ENCODE measurements at places on chromosomes 1 and 21.

DNA sequence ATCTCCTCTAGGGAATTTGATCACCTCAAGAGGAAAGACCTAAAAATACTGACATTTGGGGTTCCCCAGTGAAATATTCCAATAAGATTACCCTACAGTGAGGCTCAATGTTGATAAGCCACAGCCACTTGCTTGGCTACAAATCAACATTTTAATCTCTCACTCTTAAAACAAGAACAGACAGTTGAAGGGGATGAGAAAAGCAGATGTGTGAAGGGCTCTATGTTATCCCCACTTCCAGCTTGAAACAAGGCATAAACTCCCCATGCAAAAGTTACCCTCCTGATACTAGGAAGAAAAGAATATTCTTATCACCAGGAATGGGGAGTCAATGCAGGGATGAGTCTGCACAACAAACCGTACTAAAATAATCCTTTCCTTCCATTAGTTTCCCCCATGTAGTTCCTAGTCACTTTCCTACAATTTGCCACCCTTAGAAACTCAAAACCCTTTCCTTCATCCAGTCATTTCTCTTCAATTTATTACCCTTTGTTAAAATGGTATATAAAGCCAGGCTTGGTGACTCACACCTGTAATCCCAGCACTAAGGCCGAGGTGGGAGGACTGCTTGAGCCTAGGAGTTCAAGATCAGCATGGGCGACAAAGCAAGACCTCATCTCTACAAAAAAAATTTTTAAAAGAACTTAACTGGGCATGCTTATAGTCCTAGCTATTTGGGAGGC lies 29.5 kb downstream of the LPGAT1 start:
- DNase-seq = no peak

- DNase-seq = no peak
These were observed 23.7 kb upstream of the CLIC4 start for GRCh38 chr1:24721533-24721932.

DNA sequence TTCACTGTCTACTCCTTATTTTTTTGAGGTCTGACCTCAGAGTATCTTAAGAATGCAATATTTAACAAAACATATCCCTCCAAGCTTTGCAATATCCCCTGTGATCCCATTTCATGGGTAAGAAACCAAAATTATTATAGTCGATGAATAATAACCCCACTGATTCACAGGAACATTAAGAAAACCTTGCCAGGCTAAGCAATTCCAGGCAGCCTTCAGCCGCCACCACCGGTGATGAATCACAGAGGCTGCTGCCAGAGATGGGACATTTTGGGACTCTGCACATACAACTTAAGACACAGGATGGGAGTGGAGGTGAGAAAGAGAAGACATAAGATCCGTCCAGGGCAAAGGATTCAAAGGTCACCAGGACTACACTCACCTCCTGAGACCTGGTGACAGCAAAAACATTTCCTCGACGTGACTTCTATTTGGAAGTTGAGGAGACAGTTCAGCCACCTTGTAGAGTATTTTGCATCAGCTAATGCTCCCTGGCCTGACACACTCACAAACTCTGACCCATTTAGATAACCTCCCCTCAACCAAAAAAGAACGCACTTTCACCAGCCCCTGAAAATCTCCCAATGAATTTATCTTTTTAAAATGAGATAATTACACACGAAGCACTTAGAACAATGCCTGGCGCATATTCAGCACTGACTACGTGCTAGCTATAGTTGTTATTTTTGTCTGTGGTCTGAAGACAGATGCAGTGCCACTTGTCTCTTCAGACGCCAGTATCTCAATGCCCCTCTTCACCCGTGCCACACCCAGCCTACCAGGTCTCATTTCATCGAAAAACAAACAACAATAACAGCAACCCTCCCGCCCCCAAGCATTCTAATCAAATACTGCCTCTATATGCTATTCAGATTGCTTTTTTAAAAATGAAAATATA lies 17.8 kb upstream of the OVAAL start:
- DNase-seq = no peak

GRCh38 chr1:227887697-227888403 lies 59.9 kb downstream of the WNT9A start:
- DNase-seq = peak; percentile 52

- no peak for DNase-seq
These were observed 104.9 kb upstream of the EDN2 start for GRCh38 chr1:41589395-41589794.

DNA sequence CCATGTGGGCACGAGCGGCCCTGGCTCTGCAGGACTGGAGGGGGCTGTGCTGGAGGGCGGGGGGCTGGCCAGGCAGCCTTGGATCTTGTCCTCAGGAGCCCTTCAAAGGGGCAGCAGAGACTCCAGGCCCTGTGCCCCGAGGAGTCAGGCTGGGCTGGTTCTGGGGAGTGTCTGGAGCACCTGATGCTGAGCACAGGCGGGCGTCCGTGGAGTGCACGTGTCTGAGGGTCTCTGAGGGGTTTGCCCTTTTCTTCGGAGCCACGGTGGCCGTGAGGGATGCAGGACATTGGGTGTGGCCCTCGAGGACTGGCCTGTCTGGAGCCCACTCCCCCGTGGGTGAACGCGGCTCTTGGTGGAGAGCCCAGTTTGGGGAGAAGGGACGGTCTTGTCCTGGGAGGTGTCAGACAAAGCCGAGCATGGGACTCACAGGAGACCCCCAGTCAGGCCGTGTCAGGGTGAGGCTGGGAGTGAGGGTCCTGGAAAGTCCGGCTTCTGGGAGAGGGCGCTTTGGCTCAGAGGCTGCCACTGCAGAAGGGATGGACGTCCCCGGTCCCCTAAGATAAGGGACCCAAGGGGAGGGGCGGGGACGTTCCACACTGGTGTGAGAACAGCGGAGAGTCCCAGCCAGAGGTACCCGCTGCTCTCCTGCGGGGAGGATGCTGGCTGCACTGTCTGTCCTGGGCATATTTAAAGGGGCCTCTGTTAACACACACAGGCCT lies 60.8 kb downstream of the COL18A1 start:
- DNase-seq = no peak

GRCh38 chr1:111320066-111320879 lies 29.6 kb downstream of the CHIA start:
- DNase-seq = no peak

DNA sequence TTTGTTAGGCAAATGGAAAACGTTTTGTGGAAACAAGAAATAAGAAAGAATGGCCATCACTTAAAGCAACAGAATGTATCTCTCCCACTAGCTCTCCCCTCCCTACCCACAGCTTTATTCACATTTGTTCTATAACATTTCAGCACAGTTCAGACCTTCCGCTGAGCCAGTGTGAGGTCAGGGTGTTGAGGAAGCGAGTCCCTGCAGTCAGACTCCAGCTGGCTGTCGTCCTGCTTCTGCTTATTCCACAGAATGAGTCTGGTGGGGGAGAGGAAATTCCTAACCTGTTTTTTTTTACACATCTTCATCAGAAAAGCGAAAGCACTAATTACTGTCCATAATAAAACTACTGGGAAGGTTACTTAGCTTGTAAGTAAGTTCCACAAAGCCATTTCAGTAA lies 39.0 kb downstream of the MRPL39 start:
- no peak for DNase-seq

DNA sequence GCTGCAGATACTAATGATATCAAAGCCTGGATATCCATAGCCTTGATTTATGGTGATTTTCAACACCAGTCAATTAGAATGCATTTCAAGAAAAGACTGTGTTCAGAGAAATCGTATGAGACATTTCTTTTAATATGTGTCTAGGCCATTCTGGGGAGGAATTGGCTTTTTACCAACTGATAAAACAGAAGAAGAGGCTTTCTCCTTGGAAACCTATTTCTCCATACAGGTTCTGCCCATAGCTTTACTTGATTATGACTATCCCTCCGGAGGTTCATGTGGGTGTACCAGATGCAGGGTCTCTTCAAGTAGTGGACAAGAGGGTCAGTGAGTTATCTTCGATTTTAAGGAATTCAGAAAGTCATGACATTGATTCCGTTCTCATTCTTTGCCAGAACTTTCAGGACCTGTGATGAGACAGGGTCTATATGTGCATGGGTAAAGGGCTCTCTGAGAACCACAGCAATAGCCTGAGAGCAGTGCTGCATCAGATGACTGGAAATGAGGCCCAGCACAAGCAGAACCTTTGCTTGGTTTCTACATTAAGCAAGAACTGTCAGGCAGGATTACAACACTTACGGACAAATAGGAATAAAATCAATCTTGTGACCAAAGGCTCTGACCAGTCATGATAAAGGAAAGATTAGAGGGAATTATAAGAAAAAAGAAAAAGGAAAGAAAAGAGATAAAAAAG lies 263.7 kb upstream of the SGIP1 start:
- no peak for DNase-seq

DNA sequence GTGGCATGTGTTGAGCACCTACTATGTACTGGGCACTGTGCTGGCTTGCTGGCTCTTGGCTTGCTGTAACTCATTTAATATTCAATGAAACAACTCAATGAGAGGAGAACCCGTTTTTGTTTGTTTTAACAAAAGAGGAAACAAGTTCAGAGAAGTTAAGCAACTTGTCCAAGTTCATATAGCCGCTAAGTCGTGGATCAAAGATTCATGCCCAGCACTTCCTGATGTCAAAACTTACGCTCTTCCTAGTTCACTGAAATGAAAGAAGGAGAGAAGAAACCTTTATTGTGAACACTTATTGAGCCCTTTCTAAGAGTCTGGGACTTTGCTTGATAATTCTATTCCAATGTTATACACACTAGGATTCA lies 475.9 kb downstream of the PTPRU start:
- no peak for DNase-seq

DNA sequence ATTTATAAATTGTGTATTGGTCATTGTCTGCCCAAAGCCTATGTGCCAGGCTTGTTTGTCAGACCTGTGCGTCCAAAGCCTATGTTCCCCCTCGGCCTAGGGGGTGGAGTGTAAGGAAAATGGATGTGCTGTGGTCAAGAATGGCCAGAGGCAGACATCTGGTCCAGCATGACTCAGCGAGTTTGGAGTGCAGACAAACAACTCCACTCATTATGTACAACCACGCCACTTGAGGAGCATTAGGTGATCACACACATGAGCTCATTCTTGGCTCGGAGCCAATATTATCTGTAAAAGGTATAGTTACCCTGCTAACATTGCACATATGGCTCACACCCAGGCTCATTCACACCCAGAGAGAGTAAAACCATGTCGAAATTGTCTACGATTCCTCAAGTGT lies 1047.6 kb upstream of the ADGRL4 start:
- no peak for DNase-seq

DNA sequence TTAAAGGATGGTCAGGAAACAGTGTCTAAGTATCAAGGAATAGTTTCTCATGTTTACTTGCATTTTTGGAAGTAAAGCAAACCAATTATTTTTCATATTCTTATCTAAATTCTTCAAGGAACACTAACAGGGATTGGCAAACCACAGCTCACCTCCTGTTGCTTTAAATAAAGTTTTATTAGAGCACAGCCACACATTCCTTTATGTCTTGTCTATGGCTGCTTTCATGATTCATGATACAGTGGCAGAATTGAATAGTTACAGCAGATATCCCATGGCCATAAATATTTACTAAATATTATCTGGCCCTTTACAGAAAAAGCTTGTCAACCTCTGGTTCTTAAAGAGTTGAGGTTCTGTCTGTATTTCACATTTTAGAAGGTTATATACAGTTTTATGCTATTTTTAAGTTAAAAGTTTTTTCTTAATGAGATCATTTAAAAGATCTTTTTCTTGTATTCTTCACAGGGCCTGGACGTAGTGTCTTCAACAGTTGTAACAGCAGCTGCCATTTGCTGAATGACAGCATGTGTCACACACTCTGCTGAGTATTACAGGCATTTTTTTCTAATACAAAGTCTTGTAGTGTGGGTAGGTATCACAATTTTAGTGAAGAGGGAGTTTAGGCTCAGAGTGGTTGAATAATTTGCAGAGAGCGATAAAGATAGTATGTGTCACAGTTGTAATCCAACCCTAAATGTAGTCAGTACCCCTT lies 2.6 kb downstream of the ZNF691 start:
- DNase-seq = no peak

DNA sequence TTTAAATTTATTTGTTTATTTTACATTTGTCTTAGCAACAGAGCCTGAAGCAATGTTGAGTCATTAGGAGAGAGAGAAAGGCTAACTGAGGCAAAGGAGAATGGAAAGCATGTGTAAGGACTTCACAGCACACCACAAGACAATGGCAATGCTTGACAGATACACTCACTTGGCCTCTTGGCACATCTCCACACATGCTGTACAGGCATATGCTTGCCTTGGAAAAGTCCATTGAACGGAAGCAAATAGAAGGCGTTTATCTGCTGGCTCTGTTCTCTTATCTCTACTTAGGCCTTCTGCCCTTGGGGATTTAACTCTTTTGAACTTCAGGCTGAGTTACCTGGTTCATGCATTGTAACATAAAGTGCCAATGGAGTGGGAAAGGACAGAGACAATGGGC lies 262.2 kb upstream of the POU3F1 start:
- no peak for DNase-seq

DNA sequence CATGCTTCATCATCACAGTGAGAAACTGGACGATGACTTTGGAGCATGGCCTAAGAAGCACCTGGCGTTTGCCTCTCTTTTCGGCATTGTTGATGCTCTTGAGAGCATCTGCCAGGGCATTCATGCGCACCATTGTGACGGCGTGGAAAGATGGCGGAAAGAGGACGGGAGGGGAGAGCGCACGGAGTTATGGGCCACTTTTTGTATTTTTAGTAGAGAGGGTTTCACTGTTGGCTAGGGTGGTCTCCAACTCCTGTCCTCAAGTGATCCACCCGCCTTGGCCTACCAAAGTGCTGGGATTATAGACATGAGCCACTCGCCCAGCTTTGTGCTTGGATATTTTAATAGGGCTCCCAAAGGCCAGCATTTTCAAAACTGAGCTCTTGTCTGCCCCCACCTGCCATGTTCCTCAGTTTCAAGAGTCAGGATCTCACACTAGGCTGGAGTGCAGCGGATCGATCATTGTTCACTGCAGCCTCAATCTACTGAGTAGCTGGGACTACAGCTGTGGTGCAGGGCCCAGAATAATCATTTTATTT lies 5.3 kb downstream of the RPS8 start:
- DNase-seq = no peak

DNA sequence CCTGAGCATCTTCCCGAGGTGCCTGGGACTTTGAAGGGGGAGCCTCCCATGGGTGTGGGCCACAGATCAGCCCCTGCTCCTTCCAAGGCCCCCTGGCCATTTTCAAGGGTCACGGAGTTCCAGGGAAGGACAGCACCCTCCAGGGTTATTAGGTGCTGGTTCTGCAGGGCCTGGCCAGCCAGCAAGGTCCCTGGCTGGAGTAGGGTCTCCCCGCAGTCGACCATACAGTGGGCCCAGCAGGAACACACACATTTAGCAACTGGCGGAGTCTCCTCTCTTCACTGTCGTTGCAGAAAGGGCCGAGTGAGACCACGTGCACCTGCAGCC lies 17.7 kb upstream of the SUMO3 start:
- no peak for DNase-seq

DNA sequence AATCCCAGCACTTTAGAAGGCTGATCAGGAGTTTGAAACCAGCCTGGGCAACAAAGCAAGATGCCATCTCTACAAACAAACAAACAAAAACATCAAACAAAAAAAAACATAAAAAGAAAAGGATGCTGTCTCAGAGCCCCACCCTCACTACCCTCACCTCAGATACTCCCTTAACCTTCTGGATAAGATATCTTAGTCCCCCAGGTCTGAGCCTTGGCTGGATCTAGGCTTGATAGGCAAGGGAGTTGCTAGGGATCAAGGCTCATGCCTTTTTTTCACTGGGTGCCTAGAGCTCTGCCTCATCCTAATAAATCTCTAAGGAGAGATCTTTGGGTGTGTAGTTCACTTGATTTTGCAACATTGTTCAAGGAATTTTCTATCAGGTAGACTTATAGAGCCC lies 7.4 kb downstream of the HDAC1 start:
- no peak for DNase-seq
